ENCODE measurements at places on chromosomes 2 and 18.

- DNase-seq, result no peak
Measured at GRCh38 chr18:74411475-74411874, 45.6 kb downstream of the DIPK1C start.

GRCh38 chr2:85434696-85435095 is 16.2 kb downstream of the SH2D6 start:
- DNase-seq, result no peak

DNA sequence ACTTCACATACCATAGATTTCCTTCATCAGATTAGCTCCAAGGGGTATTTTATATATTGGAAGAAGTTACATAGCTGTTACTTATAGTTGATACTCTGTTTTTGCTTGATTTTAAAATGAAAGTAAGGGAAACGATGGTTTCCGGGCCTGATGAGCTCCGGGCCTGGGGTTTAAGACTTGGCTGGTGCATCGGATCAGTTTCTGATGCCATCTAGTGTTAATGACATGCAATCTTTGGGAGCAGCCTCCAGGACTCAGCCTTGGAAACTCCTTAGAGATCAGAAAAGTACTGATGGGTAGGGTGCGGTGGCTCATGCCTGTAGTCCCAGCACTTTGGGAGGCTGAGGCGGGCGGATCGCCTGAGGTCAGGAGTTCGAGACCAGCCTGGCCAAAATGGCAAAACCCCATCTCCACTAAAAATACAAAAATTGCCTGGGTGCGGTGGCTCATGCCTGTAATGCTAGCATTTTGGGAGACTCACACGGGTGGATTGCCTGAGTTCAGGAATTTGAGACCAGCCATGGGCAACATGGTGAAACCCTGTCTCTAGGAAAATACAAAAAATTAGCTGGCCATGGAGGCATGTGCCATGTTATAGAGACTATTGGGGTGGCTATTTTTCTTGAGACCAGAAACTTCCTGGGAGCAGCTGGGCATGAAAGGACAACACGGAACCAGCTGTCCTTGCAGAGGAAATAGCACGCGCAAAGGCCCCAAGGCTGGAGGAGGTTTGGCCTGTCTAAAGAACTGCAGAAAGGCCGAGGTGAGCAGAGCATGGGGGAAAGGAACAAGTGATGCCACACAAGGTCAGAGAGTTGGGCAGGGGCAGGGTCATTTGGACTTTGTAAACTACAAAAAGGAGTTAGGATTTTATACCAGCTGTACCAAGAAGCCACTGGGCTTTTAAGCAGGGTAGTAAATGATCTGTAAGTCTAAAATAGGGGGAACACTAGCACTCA is 46.9 kb upstream of the CNOT11 start:
- DNase-seq, result peak; percentile 85

- DNase-seq, result peak; percentile 22
Measured at GRCh38 chr2:177489719-177490301, 97.2 kb downstream of the AGPS start.

DNA sequence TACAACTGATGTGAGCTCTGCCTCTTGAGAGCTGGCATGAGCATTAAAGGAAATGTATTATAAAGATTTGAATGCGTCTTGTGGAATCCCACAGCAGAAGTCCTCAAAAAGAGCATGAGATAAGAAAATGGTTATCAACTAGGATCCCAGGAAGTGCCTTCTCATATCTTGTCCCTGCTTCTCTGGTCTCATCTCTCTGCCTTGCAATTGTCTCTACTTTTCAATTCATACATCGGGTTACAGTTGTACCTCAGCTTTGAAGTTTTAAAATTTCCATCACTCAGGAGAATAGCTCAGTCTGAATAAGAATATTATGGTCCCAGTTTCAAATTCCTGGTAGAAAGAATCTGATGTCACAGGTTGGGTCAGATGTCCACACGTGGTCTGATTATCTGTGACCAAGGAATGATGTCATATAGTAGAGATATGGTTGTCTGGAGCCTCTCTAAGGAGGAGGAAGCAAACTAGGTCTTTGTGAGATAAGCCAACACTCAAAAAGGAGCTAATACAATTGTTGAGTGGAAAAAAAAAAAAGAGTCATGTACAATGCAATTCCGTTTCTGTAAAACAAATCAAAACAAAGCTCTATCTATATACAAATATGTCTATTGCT is 21.7 kb upstream of the CCDC88A start:
- DNase-seq, result no peak

DNA sequence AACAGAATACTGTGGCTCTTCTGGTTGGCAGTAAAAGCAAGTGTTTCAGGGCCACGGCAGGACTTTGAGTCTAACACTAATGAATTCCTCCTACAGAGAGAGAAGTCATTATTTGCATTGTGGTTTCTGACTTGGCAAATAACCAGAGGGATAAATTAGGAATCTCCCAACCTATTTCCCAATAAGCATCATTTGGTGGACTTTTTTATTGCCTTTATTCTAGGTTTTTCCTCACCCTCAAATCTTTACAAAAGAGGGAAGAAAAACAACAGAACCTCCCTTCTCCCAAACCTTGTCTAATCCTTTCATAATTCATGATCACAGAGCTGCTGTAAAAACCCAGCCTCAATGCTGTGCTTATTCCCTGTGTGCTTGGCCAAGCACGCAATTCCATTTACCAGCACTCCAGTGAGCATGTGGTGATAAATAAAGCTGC is 179.7 kb downstream of the AGPS start:
- DNase-seq, result no peak

GRCh38 chr2:209593930-209594329 is 170.1 kb downstream of the MAP2 start:
- no peak for DNase-seq

DNA sequence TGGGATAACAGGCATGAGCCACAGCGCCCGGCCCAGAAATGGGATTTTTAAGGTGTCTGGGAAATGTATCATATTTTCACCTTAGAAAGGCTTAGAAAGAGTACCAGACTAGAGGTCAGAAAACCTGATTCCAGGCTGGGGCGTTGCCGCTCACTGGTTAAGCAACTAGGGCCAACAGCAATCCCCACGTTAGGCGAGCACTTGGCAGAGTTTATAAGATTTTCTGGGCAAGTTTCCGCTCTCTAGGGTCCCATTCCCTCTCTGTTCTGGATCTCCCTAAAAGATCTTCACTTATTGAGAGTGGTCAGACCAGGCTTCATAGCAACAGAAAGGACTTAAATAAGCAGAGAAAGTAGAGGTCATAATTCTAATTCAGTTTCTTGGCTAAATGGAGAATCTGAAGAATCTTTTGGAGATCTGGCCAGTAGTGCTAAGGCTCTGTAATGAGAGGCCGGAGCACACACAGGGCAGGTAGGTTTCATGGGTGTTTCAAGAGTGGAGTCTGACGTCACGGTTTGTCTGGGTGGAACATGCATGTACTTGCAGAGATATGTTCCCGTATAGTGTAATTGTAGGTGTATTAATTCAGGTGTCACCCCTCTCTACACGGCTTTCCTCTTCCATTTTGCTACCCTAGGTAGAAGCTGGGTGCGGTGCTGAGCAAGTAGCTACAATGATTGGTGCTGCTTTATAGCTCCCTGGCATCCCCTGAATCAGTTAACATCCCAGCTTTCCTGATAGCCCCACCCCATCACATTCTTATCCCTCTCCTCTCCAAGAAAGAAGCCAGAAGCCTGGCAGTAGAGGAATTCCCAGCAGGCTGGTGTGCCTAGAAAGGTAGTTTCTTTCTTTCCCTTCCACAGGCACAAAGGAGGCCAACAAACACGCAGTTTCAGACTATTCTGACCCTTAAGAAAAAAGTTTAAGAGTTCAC is 4.4 kb upstream of the SMAD7 start:
- no peak for DNase-seq

GRCh38 chr2:133026536-133027177 is 356.7 kb upstream of the LYPD1 start:
- no peak for DNase-seq

DNA sequence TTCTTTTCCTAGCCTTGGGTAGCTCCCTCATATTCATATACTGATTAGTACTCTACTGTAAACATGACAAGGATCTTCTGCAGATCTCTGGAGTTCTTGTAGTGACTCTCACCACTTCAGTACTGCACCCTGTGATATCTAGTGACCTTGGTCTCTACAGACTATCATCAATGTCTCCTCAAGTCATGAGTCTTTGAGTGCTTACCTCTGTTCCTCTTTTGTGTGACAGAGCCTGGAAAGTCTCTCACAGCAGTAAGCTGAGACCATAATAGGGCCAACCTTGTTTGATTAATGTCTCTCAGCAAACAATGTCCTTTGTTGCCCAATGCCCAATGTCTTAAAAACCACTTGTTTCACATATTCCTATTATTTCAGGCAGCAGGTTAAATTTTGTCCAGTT is 34.2 kb upstream of the BAZ2B start:
- no peak for DNase-seq

DNA sequence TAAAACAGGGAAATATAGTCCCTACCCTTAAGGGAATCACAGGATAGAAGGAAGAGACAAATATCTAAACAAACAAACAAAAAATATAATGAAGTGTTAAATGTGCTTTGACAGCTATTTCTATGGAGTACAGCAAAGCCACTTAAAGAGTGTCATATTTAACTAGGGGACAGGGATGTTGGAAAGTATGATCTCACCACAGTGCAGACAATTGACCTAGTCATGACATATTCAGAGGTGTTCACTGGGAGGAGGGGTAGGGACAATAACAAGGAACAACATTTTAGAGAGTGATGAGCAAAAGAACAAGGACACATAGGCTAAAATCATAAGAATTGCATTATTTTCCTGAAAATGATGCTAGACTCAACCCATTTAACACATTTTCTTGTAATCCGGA is 107.5 kb downstream of the TMEM163 start:
- DNase-seq, result no peak

DNA sequence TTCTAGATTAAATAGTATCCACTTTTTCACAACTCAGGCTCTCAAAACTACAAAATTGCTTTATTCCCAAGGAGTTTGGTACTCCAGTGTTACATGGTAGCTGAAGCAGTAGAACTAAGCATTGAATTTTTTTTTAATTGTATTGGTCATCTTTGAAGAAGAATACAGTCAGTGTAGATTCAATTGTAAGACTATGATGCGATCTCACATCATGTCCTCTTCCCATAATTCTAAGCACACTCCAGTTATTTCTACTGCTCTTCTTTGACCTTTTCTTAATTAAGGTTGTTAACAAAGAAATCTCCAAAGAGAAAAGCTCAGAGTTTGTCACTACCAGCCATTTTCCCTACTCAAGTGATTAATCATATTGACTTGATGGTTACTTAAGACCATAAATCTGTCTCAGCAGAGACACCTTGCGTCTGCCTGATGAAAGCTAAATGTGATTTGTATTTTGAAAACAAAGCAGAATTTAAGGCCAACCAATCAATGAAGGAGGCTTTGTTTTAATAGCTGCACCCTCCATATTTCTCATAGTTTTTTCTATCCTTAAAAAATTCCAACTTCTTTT is 130.2 kb downstream of the DTNA start:
- DNase-seq, result no peak

DNA sequence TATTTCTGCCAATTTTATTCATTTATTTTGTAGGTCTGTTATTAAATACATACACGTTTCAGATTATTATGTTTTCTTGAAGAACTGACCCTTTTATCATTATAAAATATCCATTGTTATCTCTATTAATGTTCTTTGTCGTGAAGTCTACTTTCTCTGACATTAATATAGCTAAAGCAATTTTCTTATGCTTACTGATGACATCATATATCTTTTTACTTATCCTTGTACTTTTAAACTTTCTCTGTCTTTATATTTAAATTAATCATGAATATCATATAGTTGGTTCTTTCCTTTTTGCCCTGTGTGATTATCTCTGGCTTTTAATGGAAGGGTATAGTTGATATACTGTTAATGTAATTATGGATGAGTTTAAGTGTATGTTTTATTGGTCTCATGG is 36.5 kb upstream of the SLC9A2 start:
- no peak for DNase-seq

DNA sequence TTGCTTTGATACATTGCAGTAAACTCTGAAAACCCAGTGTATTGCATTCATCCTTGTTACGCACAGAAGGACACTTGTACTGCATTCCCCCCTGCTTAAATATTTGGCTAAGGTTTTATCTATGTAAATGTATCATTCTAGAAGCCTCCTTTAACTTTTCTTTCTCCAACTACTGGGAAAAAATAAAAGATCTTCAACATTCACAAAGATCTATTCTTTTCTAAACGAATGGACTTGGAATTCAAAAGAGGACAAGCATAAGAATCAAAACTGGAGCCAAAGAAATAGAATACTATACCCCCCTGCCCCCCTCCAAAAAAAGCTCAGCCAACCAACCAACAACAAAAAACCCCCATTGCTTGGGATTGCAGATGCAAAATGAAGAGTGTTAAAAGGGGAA is 136.9 kb downstream of the EPHA4 start:
- DNase-seq, result no peak

- DNase-seq, result no peak
Measured at GRCh38 chr2:20191714-20192569, 33.0 kb downstream of the SDC1 start.

- DNase-seq, result no peak
Measured at GRCh38 chr2:237171881-237172280, 86.2 kb downstream of the COPS8 start.

- DNase-seq, result no peak
Measured at GRCh38 chr2:75800456-75800855, 89.7 kb upstream of the GCFC2 start.

DNA sequence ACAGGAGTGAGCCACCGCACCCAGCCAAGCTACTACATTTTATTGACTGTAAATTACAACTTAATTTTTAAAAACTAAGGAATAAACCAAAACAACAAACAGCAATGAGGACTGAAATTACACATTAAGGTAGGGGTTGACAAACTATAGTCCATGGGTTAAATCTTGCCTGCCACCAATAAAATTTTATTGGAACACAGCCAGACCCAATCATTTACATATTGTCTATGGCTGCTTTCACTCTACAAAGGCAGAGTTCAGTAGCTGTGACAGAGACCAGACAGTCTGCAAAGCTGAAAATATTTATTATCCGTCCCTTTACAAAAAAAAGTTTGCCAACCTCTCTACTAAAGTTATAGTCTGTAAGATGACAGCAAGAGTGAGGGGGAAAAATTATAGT is 24.3 kb upstream of the UGP2 start:
- no peak for DNase-seq

GRCh38 chr2:157355618-157356017 is 30.0 kb upstream of the ERMN start:
- no peak for DNase-seq

- no peak for DNase-seq
Measured at GRCh38 chr2:53641290-53641689, 126.3 kb upstream of the CHAC2 start.

GRCh38 chr2:29014811-29015421 is 33.8 kb downstream of the TOGARAM2 start:
- peak; percentile 68 for DNase-seq

DNA sequence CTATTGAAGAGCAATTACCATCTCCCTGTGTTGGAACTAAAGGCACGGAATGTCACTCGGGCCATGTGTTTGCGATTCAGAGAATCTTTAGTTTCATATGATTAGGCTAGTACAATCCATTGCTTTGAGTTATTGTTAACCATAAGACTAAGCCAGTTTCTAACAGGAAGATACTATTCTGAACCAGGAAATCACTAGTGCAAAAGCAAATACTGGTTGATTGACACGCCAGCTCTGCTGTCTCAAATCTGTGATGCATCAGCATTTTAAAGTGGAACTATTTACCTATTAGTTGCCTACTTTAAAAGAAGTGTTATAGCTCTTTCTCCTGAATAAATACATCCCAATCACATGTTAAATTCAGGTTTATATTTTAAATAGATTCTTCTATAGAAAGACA is 61.9 kb downstream of the AFTPH start:
- no peak for DNase-seq
